ENCODE measurements at places on chromosomes 16 and 17.

- no peak for DNase-seq
These were observed 702 bp upstream of the ALDH3A1 start for GRCh38 chr17:19748807-19749193.

- no peak for DNase-seq
These were observed 857 bp upstream of the STAT5A start for GRCh38 chr17:42287305-42287976.

- DNase-seq = no peak
These were observed 3.6 kb downstream of the CMC2 start for GRCh38 chr16:81003064-81003463.

GRCh38 chr17:42378359-42378958 lies 9.8 kb downstream of the STAT3 start:
- no peak for DNase-seq

GRCh38 chr16:77298418-77299360 lies 99.5 kb downstream of the SYCE1L start:
- peak; percentile 87 for DNase-seq

DNA sequence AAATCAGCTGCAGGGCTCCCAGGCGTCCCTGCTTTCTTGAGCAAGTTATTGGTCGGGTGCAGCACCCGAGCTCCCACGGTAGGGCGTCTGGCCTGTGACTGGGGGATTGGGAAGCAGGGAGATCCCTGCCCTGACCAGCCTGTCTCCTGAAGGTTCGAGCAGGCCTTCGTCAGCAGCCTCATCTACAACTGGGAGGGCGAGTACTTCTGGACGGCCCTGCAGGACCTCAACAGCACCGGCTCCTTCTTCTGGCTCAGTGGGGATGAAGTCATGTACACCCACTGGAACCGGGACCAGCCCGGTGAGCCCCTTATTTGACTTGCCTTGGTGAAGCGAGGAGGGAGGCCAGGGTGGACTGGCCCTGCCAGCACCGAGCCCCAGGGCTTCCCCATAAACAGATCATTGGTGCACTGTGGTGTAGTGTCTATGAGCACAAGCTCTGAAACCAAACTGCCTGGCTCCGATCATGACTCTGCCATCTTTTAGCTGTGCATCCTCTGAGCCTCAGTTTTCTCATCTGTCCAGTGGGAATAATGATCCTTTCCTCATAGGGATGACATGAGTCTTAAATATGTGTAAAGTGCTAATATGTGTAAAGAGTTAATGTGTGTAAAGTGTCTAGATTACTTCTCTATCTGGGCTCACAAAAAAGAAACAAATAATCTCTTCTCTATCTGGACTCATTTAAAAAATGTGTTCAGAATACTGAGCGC lies 48.9 kb downstream of the MRC2 start:
- no peak for DNase-seq

DNA sequence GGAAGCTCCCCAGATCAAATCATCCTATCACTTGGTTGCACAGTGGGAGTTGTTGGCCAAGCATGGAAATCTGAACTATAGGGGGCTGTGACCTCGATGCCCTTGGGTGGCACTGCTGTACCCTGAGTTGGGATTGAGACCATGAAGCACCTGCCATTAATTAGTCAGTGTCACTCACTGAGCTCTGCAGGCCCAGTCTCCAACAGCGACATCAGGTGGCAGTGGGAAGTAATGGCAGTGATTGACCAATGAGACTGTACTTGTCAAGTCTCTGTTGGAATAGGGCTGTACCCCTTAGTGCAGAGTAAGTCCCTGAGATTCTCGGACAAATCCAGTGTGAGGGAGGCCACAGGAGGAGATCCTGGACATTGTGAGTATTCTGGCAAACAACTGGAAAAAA lies 118.0 kb upstream of the RPL38 start:
- DNase-seq = no peak

GRCh38 chr17:31413874-31414549 lies 22.5 kb downstream of the RAB11FIP4 start:
- DNase-seq = peak; percentile 3

- DNase-seq = no peak
These were observed 2.7 kb downstream of the ZSCAN10 start for GRCh38 chr16:3096362-3096761.

- peak; percentile 40 for DNase-seq
These were observed 202.8 kb upstream of the FOXF1 start for GRCh38 chr16:86307514-86307903.

GRCh38 chr17:33261820-33262219 lies 31.3 kb downstream of the ASIC2 start:
- DNase-seq = no peak

- DNase-seq = no peak
These were observed 84.7 kb downstream of the NLK start for GRCh38 chr17:28127196-28127595.

DNA sequence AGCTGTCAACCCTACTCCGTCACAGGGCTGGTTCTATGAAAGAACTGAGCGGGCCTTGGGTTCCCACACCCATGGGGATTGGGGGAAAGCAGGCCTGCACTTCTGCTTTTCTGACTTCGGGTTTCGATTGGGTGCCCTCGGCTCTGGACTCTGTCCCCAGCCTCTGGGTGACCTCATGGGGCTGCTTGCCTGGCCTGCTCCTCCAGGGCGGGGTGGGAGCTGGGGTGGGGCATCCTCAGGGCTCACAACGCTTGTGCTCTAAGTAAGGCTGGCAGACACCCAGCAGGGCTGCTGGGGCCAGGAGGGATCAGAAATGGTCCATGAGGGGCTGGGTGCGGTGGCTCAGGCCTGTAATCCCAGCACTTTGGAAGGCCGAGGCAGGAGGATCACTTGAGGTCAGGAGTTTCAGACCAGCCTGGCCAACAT lies 19.2 kb downstream of the ARHGAP27 start:
- no peak for DNase-seq

DNA sequence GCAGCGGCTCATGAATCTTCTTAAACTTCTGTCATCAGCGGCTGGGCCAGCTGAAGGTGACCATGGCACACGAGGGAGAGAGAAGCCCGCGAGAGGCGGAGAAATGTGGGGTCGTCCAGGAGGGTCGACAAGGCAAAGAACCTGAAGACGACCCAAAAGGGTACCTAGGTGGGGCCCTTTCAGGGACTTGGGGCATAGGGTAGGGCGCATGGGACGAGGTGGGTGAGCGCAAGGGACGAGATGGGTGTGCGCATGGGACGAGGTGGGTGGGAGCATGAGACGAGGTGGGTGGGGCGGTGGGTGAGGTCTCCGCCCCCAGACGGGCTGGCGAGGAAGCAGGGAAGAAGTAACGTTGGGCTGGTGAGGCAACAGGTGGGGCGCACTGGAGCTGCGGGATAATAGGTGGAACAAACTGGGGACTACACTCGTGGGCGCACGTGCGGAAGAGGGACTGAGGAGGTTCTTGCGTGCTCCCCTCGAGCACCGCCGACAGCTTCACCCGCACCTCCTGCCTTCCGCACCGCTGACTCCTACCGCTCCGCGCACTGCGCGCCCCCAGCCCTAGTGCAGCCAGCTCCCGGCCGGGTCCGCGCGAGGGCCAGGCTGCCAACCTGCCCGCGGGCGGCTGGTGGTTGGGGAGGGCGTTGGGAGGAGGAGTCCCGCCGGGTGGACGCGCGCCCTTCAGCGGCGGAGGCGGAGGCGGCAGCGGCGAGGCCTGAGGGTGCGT lies 23.2 kb upstream of the CRYM start:
- DNase-seq = no peak

DNA sequence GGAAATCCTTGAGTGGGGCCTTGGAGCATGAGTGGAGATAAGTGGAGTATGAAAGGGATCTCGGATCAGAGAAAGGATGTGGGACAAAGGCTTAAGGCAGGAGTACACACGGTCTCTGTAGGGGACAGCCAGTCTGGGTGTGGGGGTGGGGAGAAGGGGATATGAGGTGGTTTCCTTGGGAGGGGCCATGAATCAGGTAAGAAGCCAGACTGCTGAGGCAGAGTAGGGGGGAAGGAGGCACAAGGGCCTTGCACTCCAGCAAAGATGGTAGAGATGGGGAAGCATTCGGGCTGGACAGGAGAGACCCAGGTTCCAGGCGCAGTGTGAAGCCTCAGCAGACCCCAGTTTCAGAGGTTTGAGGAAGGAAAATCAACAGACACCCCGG lies 1.6 kb downstream of the HSD11B2 start:
- no peak for DNase-seq

GRCh38 chr17:19742495-19742894 lies 5.6 kb downstream of the ALDH3A1 start:
- DNase-seq = no peak

DNA sequence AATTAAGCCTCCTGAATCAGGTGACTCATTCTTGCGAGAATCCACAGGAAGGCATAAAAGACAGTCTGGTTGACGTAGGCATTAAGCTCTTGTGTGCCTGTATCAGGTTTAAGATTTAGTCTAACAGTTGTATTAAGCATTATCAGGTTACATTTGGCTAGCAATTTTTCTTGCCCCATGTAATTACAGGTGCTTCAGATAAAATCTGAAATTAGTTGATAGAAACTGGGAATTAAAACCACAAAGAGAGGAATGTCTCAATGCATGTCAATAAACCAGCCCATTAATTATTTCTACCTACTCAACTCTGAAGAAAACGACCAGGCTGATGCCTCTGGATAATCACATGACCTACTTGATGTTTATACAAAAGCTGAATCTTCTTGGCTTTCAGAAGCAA lies 217.2 kb downstream of the CA10 start:
- DNase-seq = no peak

- no peak for DNase-seq
These were observed 1.4 kb upstream of the TBC1D24 start for GRCh38 chr16:2473446-2473926.

- no peak for DNase-seq
These were observed 232.3 kb downstream of the ZFHX3 start for GRCh38 chr16:72815348-72816318.

DNA sequence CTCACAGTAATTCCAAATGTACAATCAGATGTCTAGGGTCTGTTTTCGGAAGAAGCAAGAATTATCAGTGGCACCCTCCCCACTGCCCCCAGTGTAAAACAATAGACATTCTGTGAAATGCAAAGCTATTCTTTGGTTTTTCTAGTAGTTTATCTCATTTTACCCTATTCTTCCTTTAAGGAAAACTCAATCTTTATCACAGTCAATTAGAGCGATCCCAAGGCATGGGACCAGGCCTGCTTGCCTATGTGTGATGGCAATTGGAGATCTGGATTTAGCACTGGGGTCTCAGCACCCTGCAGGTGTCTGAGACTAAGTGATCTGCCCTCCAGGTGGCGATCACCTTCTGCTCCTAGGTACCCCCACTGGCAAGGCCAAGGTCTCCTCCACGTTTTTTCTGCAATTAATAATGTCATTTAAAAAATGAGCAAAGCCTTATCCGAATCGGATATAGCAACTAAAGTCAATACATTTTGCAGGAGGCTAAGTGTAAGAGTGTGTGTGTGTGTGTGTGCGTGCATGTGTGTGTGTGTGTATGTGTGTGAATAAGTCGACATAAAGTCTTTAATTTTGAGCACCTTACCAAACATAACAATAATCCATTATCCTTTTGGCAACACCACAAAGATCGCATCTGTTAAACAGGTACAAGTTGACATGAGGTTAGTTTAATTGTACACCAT lies 59.7 kb downstream of the HLF start:
- DNase-seq = no peak

All from AG04449 (cell line).